Stimulated activated CD8-positive, alpha-beta memory T cell treated with anti-CD3 and anti-CD28 coated beads, Interleukin-15, amount 100 ng/mL, for 48 hours (primary cell): ENCODE measurements at places on chromosomes 2 and 18.

- no peak for DNase-seq
Measured at GRCh38 chr2:75406131-75406581, 154.6 kb downstream of the EVA1A start.

- no peak for DNase-seq
Measured at GRCh38 chr2:54176577-54176976, 61.2 kb downstream of the ACYP2 start.

- no peak for DNase-seq
Measured at GRCh38 chr18:75128051-75128605, 80.8 kb downstream of the PTGR3 start.

GRCh38 chr18:34493099-34493544 is 217.0 kb upstream of the DTNA start:
- peak; percentile 7 for DNase-seq

- DNase-seq = no peak
Measured at GRCh38 chr18:76686737-76687231, 135.6 kb upstream of the ZNF236 start.

DNA sequence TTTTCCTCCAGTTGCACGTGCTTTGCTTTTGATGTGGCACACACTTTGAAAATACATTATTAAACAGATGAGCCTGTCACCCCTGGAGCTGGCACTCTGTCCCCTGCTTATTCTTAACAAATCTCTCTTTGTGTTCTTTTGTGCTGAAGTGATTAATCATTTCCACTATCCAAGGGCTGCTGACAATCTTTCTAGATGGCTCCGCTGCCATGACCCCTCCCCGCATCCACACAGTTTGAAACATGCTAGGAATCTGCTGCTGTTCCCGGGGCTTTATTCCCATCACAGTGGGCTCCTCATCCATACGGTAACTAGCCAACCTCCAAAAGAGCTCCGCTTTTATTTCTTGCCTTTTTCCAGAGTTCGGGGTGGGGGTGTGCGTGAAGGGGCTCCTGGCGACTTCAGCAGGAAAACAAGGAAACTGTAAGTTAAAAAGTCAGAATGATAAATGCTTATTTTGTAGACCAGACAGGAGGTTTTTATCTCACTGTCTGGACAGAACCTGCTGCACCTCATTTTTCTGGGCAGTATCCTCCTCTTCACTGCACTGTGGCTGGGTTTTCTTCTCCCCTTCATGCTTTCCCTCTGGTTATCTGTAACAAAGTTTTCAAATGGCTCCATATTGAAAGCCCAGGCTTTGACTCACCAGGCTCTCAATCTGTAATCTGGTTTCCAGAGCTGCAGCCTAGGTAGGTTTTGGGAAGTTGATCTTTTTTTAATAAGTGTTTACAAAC is 319.7 kb downstream of the AFF3 start:
- DNase-seq = no peak
